HuH-7.5 (cell line): ENCODE measurements at places on chromosomes 3 and 15.

GRCh38 chr15:70653426-70653825, 109.9 kb downstream of the UACA start:
- no peak for DNase-seq

DNA sequence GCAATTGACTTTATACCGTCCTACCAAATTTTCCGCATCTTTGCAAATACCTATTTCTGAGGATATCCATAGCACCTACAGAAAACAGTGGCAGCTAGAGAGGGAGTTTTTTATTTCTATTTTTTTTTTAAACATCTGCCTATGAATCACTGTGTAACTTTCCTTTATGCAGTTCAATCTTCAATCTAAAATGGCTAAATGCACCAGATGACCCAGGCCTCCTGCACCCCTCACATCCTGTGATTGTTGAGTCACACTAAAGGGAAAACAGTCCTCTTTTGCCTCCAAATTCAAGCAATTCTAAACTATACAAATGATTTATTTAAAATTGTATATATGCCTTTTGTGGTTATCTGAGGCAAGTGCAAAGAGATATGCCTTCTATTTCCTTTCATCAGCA, 20.1 kb upstream of the BCL6 start:
- DNase-seq: no peak

DNA sequence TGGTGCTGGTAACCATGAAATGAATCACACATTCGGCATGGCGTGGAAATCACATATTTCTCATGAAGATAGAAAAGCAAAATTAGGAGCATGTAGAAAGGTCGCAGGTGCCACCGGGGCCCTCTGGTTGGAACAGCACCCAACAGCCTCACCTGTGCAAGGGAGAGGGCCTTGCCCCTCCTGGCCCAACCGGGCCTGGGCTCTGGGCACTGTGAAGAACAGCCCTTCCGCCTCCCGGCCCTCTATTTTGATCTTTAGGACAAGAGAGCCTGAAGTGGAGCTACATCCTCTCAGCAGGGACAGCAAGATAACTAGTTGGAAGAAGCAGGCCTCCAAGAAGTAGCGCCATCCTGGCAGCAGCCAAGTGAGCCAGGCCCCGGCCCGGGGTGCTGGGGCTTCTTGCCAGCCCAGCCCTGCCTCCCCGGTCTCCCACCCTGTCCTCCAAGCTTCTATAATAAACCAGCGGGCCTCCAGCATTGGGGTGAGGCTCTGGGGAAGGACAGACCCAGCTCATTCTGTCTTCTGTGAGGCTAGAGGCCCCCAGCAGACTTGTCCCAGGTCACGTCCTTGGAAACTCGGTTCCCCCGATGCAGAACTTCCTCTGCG, 46.1 kb upstream of the FGD5 start:
- DNase-seq: no peak

DNA sequence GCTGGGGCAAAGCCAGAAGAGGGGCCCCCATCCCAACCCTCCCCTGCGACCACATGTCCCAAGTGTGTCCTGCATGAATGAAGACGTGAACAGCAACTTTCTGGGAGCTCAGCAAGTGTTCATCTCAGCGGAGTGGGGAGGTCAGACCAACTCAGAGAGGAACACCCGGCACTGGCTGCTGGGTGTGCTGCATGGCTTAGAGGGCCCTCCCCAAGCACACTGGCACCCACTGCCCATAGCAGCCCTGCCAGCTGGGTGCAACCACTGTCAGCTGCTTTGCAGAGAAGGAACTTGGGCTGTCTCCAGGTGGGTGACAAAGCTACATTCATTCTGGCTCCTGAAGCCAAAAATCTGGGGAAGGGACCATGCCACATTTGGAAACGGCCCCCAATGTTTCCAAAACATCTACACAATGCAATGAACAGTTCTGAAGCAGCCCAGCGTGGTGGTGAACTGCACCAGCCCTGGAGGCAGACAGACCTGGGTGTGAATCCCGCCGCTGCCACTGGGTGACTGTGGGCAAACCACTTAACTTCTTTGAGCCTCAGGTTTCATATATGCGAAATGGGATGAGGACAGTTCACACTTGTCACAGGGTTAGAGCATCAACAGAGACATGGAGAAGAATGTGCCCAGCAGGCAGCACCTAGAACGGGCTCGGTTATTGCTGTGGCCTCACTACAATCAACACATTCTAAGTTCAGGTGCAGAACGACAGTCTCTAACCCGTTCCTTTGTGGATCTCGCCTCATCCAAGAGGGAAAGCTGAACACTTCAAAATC, 145.4 kb downstream of the NUP210 start:
- no peak for DNase-seq

- DNase-seq: no peak
Measured at GRCh38 chr15:45101749-45102148, 12.2 kb downstream of the DUOX2 start.

DNA sequence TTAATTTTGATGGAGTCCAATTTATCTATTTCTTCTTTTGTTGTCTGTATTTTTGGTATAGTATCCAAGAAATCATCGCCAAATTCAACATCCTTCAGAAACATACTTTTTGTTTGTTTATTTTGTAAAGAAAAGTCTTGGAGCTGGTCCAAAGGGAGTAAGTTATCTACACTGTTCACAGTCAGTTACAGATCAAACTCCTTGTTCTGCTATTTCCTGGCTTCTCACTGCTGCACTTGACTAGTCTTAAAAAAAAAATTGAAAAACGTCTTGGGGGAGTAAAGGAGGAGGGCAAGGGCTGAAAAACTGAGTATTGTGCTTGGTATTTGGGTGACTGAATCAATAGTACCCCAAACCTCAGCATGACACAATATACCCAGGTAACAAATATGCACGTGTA, 105.6 kb downstream of the NFKBIZ start:
- no peak for DNase-seq

- no peak for DNase-seq
Measured at GRCh38 chr15:55802600-55803376, 59.8 kb upstream of the PRTG start.

GRCh38 chr15:81596159-81596865, 222.3 kb upstream of the TMC3 start:
- no peak for DNase-seq

DNA sequence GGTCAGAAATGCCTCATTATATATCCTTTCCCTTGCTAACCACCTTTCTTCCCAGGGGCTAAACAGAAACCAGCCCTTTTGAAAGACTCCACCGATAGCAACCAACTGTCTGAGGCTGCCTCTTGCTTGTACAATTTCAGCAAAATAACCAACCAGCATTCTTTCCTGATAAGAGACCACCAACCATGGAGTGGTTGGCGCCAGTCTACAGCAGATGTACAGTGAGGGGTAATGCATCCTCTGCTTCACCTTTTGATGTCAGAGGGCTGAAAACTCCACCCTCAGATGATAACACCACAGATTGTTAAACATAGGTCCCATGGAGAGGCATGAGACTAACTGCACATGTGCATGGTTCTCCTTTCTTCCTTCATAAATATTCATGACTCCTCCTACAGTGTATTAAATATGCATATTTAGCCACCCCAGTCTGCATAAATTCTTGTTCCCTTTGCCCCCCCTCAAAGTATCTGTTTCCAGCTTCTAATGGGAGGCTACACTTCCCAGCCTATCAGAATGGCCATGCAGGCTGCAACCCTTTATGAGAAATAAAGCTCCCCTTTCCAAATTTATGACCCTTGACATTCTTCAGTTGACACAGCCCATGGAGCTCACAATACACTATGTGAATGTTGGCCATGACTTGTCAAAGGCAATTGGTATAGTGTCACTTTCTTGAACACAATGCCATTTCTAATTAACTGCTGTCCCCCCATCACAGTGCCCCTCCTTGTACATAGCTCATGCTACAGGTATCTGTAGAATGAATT, 48.3 kb downstream of the GABRB3 start:
- no peak for DNase-seq

- no peak for DNase-seq
Measured at GRCh38 chr3:73680391-73681095, 55.8 kb upstream of the PDZRN3 start.

DNA sequence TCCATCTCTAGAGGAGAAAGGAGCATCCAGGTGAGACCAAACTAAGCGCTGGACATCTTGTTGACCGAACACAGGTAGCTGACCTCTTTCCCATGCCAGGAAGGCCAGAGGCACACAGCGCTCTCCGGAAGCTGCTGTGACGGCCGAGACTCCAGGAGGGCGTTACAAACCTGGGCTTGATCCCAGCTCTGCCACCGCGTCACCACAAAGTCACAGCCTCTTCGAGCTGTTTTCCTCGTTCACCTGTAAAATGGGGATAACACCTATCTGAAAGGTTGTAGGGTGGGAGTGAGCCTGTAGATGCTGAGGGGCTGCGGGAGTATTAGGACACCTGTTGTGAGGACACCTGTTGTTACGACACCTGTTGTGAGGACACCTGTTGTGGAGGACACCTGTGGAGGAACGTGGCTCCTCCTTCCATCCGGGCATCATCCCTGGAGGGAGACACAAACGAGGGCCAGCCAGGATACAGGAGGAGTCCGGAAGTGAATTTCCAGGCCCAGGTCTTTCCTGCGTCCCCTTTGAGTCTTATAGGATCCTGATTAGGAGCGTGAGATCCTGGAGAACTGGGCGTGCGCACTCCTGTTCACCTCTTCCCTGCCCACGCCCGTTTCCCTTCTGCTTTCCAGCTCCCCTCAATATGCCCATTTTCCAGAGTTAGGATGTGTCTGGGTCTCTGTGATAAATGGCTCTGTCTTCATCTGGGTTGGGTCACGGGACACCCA, 2.3 kb upstream of the MUC4 start:
- no peak for DNase-seq

- no peak for DNase-seq
Measured at GRCh38 chr3:25177041-25177440, 251.0 kb upstream of the RARB start.

DNA sequence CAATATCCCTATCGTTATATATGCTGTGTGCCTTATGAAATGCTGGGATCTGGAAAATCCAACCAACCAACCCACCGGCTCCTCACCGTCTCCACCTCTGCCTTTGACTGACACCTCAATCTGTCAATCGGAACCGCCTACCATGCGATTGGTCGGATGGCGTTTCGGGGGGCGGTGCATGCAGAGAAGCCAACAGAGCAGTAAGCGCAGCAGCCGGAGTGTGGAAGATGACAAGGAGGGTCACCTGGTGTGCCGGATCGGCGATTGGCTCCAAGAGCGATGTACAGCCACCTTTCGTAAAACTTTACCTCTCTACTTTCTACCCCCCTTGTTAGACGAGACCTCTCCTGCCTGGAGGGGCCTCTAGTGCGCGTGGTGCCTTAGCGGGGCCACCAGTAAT, 6.3 kb downstream of the CLK3 start:
- DNase-seq: no peak

DNA sequence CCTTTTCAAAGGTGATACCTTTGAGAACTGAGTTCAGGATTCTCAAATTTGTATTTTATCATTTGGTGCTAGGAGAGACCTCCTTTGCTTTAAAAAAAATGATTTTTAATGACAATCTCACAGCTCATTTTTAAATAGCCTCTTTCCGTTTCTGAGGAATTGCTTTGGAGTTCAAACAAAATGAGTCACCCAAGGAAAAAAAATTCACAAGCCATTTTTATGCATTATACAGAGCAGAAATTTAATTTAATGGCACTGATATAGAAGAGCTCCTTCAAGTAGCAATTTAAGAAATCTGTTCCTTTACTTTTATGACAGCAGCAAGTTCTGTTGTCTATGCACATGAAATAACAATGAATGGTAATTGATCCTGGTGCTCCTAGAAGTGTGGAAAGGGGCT, 337.9 kb upstream of the KCNMB2 start:
- no peak for DNase-seq

DNA sequence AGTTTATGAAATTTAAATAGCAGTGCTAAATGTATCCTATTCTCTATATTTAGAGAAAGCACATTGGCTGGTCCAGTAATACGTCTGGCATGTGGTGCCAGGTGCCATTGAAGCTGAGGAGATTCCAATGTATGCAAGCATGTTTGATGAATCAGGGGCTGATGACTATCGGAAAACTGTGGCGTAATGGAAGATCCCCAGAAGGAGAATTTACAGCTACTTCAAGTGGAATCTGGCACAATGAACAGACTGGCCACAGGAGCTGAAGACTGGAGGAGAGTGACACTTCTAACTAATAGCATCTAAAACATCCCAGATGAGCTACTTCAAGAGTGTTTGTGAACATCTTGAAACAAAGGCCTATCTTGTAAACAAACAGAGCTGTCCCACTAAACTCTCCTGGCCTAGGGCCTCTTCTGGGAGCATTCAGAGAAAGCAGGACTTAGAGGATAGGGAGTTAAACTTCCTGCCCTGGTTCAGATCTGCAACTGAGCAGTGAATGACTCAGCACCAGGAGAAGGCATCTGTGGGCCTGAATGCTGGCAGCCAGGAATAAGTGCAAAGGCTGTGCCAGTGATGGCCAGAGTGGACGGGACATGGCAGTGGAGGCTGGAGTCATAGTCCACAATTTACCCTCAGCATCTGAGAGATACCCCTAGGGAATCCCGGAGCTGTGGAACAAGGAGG, 15.2 kb upstream of the ACTC1 start:
- no peak for DNase-seq

GRCh38 chr3:23648326-23648995, 157.3 kb upstream of the UBE2E1 start:
- DNase-seq: no peak

GRCh38 chr3:138657508-138657907, 48.9 kb downstream of the FAIM start:
- DNase-seq: no peak

- DNase-seq: no peak
Measured at GRCh38 chr3:49871531-49872153, 1.9 kb upstream of the CAMKV start.

DNA sequence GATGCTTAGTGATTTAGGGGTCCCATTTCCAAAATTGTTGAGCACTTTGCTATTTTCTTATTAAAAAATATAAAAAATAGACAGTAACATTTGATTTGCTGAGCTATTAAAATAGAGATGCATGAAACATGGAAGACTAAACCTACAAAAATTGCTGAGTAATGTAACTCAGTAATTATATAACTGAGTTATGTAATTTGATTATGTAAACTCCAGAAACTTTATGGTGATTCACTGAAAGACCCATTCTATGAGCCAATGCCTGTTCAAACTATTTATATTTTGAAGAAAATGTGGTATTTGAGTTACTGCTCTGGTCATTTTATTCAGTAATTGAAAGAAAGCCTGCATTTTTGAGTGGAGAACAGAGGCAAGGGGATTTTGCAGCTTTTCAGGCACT, 1221.5 kb upstream of the ALCAM start:
- no peak for DNase-seq

GRCh38 chr3:149781741-149782140, 10.6 kb downstream of the ANKUB1 start:
- DNase-seq: no peak

GRCh38 chr3:23202203-23202920, 765 bp upstream of the UBE2E2 start:
- DNase-seq: no peak

DNA sequence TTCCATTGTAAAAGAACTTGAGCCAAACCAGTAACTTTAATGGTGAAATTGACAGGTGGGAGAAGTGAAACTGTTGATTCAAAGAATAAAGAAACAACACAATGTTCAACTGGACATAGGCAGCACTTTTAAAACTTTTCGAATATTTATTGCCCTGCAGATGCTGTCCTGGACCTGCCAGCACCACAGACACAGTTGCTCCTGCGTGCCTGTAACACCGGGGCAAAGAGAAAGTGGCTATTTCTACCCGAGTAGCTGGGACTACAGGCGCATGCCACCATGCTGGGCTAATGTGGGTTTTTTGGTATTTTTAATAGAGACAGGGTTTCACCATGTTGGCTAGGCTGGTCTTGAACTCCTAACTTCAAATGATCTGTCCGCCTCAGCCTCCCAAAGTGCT, 7.4 kb downstream of the IL5RA start:
- DNase-seq: no peak
